Endothelial cell of umbilical vein (primary cell): ENCODE measurements at places on chromosomes 7 and 10. TPM values are rescaled to one million over a fixed set of nuclear protein-coding genes. Genes with fewer than 3 reads are reported as not detected.

Gene ANKRD61
- total RNA-seq: 0.35 and 0.53 TPM in 2 replicates

Gene C10orf90
- total RNA-seq: not detected in 2 replicates

Gene STN1
- 12.7 and 15.3 TPM in 2 replicates for total RNA-seq

Gene CDC14C
- total RNA-seq: not detected in 2 replicates

Gene ANKRD1
- total RNA-seq: 591 and 664 TPM in 2 replicates

Gene MAGI2
- total RNA-seq: 5.8 and 6.0 TPM in 2 replicates

Gene TMEM273
- total RNA-seq: 2.1 and 3.7 TPM in 2 replicates

Gene LYZL1
- not detected in 2 replicates for total RNA-seq

Gene ASIC3
- 0.69 and 1.4 TPM in 2 replicates for total RNA-seq

Gene EPHA1
- not detected in 2 replicates for total RNA-seq

Gene CHN2
- total RNA-seq: 3.2 and 5.0 TPM in 2 replicates

Gene NAMPT
- total RNA-seq: 113 and 133 TPM in 2 replicates

GRCh38 chr7:70595755-70596597 is 536.0 kb upstream of the GALNT17 start:
- no peak overlapping the region for H3K4me3 ChIP-seq
- H3K27ac ChIP-seq: no peak overlapping the region
- H3K36me3 ChIP-seq: no peaks in the 10 kb centered on the region
- no peaks in the 10 kb centered on the region for H3K4me1 ChIP-seq
- no peak for DNase-seq

- H3K36me3 ChIP-seq: no peaks in the 10 kb centered on the region
- no peak overlapping the region for H3K27ac ChIP-seq
- peak; percentile 65 for DNase-seq
- no peaks in the 10 kb centered on the region for H3K4me1 ChIP-seq
These were observed 470.0 kb downstream of the SUGCT start for GRCh38 chr7:40604601-40605438.

DNA sequence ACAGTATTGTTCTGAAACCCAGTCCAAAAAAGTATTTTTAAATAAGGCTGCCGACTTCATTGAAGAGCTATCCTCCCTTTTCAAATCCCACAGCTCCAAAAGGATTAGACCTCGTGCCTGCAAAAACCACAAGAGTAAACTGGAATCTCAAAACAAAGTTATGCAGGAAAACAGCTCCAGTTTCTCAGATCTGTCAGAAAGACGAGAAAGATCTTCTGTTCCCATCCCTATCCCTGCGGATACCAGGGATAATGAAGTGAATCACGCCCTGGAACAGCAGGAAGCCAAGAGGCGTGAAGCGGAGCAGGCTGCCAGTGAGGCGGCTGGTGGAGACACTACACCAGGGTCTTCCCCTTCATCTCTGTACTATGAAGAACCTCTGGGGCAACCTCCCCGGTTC is 12.6 kb downstream of the MYPN start:
- H3K4me1 ChIP-seq: no peaks in the 10 kb centered on the region
- H3K27ac ChIP-seq: no peak overlapping the region
- H3K27me3 ChIP-seq: no peaks in the 10 kb centered on the region
- H3K36me3 ChIP-seq: no peaks in the 10 kb centered on the region
- H3K4me3 ChIP-seq: no peak overlapping the region

- DNase-seq: no peak
- no peak overlapping the region for H3K27ac ChIP-seq
- no peak overlapping the region for H3K4me3 ChIP-seq
- no peaks in the 10 kb centered on the region for H3K36me3 ChIP-seq
- H3K27me3 ChIP-seq: no peaks in the 10 kb centered on the region
These were observed 94.3 kb upstream of the SORCS3 start for GRCh38 chr10:104546756-104547155.

DNA sequence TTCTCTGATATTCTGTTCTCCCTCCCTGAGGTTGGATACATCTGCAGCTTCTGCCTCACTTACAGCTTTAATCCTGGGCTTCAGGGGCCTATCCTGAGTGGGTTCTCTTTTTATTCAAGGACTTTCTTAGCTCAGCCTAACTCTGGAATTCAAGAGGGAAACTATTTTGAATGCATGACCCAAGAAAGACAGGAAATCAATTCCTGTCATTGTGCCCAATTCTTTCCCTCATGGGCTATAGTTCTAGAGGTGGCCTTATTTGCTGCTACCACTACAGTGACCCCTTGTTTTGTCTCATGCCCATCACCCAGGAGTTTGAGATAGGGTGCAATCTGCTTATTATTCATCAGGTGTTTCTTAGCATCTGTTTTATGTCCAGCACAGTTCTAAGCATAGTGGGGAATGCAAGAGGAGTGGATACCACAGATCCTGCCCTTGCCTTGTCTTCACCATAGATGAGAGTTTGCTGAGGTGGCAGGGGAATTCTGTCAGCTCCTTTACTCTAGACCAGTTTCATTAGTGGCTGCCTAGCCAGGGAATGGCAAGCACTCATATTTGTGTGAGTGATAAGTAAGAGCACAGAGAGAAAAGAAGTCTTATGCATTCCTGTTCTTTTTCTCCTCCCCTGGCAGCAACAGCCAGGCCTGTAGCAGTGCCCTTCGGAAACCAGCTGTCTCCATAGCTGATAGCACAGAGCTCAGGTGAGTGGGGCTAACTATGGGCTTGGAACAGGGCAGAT is 19.4 kb downstream of the STRIP2 start:
- H3K27ac ChIP-seq: no peak overlapping the region
- no peak for DNase-seq
- H3K4me1 ChIP-seq: no peaks in the 10 kb centered on the region
- no peaks in the 10 kb centered on the region for H3K36me3 ChIP-seq
- no peak overlapping the region for H3K4me3 ChIP-seq

DNA sequence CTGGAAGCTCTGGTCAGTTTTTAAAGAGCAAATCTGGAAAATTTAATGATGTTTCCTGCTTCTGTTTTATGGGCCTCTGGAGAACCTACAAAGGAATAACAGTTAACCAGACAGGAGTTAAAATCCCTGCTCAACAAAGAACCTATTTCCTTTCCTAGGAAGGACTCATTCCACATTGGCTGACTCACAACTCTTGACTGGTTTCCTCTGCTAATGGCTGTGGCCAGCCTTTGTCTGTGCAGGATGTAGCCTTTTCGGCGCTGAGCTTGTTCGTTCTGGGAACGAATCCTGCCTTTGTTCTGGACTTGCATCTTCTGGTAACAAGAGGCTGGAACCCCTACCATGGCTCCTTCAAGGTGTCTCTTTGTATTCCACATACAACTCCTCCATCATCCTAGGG is 112.8 kb upstream of the PDCD4 start:
- peak overlapping the region; percentile 64 for H3K27ac ChIP-seq
- H3K36me3 ChIP-seq: no peaks in the 10 kb centered on the region
- DNase-seq: peak; percentile 89
- peaks cover 18% of the 10 kb centered on the region for H3K4me1 ChIP-seq
- no peak overlapping the region for H3K4me3 ChIP-seq

DNA sequence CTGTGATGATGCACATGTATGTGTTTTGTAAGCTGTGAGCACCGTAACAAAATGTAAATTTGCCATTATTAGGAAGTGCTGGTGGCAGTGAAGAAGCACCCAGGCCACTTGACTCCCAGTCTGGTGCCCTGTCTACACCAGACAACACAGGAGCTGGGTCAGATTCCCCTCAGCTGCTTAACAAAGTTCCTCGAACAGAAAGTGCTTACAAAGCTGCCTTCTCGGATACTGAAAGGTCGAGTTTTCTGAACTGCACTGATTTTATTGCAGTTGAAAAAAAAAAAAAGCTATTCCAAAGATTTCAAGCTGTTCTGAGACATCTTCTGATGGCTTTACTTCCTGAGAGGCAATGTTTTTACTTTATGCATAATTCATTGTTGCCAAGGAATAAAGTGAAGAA is 71.1 kb downstream of the ATAD1 start:
- no peaks in the 10 kb centered on the region for H3K4me1 ChIP-seq
- no peak overlapping the region for H3K4me3 ChIP-seq
- H3K27ac ChIP-seq: no peak overlapping the region
- no peak for DNase-seq

DNA sequence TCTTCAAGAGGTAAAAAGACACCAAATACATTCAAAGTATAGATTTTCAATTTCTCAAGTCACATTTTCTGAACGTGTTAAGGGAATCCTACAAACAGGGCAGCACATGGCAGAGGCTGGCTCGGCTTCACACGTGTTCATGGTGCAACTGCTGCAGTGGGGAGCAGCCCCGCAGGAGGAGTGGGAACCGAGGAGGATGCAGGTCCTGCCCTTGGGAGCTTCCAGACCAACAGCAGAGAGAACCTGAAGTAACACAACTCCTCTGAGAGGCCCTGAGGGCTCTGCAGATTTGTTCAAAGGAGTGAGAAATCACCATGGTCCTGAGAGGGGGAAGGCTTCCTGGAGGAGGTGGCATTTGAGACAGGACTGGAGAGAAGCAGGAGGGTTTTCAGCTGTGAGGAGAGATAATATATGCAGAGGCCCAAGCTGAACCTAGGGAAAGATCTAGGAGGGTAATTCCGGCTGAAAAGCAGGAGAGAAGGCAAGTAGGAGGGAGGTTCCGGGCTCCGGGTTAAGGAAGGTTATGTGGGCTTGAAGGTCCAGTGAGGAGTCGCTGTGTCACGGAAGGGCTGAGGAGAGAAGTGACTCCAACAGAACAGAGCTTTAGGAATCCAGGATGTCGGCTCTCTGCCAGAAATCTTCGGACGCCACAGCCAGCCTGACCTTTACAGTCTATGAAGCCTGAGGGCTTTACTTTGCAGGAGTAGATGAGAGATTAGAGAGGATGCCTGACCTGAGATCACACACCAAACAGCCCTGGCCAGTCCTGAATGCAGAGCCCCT is 77.5 kb downstream of the GPR26 start:
- no peaks in the 10 kb centered on the region for H3K4me1 ChIP-seq
- H3K4me3 ChIP-seq: no peak overlapping the region
- no peak overlapping the region for H3K27ac ChIP-seq
- H3K27me3 ChIP-seq: no peaks in the 10 kb centered on the region
- H3K36me3 ChIP-seq: no peaks in the 10 kb centered on the region

GRCh38 chr10:78739444-78740053 is 329.2 kb upstream of the ZMIZ1 start:
- no peak overlapping the region for H3K27ac ChIP-seq
- H3K27me3 ChIP-seq: peaks cover 3% of the 10 kb centered on the region
- H3K4me1 ChIP-seq: no peaks in the 10 kb centered on the region
- H3K36me3 ChIP-seq: no peaks in the 10 kb centered on the region
- DNase-seq: no peak

DNA sequence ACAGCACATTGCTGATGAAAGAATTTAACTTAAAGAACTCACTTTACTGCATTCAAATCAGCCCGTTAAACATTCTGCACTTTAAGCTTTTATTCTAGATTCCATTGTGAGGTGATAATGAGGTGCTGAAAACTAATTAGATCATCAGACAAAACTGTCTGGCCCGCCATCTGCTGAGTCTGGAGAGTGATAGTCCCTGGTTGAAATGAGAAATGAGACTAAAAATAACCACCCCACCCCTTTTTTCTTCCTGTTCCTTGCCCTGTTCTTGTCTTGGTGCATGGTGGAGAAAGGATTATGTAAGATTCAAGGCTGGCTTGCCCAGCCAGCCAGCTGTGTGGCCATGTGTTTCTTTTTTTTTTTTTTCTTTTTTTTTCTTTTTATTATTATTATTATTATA is 277.0 kb upstream of the COBL start:
- no peak overlapping the region for H3K27ac ChIP-seq
- no peak overlapping the region for H3K4me3 ChIP-seq
- no peaks in the 10 kb centered on the region for H3K27me3 ChIP-seq
- no peaks in the 10 kb centered on the region for H3K36me3 ChIP-seq
- no peaks in the 10 kb centered on the region for H3K4me1 ChIP-seq

DNA sequence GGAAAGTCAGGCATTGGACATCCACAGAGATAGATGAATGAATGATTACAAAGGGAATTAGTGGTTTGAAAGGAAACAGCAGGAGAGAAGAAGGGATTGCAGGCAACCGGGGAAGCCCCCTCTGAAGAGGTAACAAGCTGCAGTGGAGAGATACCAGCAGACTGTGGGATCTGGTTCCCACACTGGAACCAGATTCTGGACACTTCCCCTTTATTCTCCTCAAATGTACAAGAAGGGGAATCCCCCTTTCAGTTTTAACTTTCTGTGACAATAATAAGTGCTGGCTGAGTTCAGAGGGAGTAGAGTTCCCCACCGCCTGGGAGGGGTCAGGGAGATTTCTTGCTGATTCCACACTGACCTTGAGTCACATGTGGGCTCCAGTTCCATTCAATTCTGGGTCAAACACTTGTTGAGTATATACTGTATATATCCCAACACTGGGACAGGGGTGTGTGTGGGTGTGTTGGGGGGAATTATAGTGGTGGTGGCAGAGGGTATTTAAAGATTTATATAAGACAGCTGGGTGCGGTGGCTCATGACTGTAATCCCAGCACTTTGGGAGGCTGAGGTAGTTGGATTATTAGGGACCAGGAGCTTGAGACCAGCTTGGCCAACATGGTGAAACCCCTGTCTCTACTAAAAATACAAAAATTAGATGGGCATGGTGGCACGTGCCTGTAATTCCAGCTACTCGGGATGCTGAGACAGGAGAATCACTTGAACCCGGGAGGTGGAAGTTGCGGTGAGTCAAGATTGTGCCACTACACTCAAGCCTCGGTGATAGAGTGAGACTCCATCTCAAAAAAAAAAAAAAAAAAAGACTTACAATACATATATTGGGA is 16.5 kb upstream of the DDIT4 start:
- no peak for DNase-seq
- H3K4me1 ChIP-seq: peaks cover 28% of the 10 kb centered on the region
- no peaks in the 10 kb centered on the region for H3K27me3 ChIP-seq
- H3K36me3 ChIP-seq: no peaks in the 10 kb centered on the region
